ENCODE measurements at places on chromosomes 13 and 19.
A peak's percentile ranks its signal among the peaks of the same experiment; 100 is the strongest.

- peak; percentile 62 for DNase-seq
Observed at GRCh38 chr19:16326401-16327168, 2.0 kb downstream of the KLF2 start.

DNA sequence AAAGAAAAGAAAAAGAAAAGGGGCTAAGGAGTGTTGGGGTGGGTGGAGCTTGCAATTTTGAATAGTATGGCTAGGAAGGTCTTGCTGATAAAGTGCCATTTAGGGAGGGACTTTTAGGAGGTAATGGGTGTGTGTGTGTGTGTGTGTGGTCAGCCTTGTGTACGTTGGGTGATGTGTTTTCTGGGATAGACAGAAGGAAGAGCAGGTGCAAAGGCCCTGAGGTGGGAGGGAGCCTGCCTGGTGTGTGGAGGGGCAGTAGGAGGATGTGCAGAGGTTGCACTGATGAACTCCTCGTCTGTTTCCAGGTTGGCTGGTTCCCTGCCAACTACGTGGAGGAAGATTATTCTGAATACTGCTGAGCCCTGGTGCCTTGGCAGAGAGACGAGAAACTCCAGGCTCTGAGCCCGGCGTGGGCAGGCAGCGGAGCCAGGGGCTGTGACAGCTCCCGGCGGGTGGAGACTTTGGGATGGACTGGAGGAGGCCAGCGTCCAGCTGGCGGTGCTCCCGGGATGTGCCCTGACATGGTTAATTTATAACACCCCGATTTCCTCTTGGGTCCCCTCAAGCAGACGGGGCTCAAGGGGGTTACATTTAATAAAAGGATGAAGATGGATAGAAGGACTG, 30.5 kb upstream of the ADGRE1 start:
- no peak for DNase-seq

DNA sequence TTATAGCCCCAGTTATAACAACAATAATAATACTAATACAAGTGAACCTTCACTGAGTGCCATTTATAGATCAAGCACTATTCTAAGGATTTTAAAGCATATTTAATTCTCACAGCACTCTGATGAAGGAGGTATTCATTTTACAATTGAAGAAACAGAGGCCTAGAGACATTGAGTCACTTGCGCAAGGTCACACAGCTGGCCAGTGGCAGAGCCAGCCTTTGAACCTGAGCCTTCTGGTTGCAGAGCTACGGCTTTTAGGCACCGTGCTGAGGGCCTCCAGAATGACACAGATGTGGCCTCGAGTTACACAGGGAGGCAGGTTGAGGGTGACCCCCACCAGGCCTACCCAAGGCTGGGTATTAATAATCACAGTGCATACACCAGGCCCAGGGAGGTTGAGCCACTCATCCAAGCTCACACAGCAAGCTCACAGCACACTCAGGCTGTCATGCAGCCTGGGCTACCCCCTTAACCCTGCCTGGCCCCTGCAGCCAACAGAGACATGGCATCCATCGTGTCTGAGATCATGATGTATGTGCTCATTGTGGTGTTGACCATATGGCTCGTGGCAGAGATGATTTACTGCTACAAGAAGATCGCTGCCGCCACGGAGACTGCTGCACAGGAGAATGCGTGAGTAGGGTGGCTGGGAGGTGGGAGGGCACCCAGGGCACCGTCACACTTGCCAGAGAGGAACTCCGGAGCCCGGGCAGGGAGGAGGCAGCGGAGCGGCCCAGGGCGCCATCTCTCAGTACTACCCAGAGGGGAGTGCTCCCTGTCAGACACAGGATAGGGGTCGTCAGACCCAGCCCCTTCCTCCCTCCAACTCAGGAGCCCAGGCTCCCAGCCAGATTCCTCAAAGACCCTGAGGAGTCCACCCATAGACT, 2.7 kb upstream of the HPN start:
- peak; percentile 38 for DNase-seq

GRCh38 chr19:42762789-42763188, 2.7 kb downstream of the PSG8 start:
- no peak for DNase-seq

DNA sequence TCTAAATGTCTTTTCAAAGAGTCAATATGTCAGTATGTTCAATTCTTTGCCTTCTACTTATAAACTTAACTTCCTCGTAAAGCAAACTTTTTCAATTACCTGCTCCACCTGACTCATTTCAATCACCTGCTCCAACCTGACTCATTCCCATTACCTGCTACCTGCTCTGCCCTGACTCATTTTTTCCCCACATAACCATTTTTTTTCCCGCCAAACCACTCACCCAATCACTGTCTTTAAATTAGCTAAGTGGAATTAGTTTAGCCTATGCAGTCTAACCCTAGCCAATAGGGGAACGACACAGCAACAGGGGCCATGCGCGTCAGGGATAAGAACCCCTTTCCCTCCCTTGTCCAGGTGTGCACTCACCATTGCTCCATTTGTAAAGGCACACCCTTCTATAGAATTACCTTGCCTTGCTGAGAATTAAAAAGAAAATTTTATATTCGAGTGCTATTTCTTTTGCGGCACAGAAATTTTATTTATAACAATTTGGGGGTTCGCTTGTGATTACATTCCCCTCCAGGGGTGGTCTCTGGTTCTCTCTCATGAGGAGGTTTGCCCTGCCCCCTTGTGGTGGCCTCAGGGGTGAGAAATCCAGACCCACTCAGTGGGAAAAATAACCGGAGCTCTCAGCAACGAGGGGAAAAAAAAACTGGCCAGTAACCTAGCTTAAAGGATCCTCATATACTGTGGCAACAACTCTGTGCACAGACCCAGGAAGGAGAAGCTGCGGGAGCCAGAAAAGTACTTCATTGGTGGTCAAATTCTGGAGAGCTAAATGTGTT, 193.1 kb downstream of the ZNF486 start:
- no peak for DNase-seq

DNA sequence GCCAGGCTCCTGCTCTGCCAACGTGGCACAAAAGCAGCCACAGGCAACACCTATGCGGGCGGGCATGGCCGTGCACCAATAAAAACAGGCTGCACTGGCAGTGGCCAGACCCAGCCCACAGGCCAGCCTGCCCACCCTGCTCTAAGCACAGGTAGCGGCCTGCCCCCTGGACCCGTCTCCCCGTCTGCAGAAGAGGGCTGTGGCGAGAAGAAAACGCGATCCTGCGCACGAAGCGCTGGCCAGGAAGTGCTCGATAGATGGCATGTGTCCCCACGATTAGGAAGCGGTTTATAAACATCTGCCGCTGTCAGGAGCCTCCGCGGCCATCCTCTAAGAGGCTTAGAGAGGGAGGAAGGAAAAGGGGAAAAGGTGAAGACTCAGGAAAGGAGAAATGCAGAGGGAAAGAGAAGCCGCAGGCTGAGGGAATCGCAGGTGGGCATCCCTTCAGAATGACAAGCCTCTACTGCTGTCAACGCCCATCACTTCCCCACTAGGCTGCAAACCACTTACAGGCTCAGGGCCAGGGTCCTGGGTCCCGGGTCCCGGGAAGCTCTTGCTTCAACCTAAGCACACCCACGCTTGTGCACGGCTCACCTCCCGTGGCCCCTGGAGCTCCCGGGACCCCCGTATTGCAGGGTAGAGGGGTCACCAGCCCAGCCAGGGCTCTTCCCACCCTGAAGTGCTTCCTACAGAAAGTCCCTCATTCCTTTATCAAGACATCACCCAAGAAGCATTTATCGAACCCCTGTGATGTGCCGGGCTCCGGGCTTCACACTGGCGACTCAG, 10.5 kb downstream of the MLLT1 start:
- no peak for DNase-seq

- no peak for DNase-seq
Observed at GRCh38 chr19:4861147-4861546, 6.3 kb downstream of the PLIN3 start.

DNA sequence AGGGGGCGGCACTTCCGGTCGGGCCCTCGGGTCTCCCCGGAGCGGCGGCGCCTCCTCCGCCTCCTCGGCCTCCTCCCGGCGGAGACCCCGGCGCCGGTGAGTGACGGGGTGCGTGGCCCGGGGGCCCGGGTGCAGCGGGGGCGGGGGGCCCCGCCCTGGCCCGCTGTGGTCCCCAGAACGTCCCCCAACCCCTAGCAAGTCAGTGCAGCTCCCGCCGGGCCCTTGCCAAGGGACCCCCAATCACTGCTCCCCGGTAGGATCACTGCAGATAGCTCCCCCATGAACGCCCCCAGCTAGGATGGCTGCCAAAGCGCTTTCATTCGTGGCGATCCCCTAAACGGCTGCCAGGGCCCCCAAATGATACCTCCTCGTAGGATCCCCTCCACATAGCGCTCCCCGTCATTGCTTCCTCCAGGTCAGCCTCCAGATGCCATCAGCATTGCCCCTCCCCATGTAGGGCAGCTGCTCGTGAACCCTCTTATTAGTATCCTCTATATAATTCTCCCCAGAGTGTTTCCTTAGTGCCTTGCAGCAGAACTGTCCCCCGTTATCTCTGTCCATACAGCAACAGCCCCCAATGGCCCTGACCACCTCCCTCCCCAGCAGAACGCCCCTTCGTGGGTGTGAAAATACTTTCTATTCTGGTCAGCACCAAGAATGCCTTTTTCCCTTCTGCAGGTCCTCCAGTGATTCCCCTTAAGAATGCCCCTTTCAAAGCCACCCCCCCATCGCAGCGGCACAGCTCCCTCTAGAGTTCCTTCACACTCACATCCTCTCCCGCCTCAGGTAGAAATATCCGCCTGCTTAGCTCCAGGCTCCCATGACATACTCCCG, at the start of gene ZNF865:
Gene ZNF865 (plus strand): TSS at position 11 of the 834 bp plus-strand sequence. CDS start 7,972 bp downstream, outside the sequence.
- DNase-seq = peak; percentile 67

GRCh38 chr13:53200498-53201453, 172.2 kb downstream of the OLFM4 start:
- DNase-seq = no peak

DNA sequence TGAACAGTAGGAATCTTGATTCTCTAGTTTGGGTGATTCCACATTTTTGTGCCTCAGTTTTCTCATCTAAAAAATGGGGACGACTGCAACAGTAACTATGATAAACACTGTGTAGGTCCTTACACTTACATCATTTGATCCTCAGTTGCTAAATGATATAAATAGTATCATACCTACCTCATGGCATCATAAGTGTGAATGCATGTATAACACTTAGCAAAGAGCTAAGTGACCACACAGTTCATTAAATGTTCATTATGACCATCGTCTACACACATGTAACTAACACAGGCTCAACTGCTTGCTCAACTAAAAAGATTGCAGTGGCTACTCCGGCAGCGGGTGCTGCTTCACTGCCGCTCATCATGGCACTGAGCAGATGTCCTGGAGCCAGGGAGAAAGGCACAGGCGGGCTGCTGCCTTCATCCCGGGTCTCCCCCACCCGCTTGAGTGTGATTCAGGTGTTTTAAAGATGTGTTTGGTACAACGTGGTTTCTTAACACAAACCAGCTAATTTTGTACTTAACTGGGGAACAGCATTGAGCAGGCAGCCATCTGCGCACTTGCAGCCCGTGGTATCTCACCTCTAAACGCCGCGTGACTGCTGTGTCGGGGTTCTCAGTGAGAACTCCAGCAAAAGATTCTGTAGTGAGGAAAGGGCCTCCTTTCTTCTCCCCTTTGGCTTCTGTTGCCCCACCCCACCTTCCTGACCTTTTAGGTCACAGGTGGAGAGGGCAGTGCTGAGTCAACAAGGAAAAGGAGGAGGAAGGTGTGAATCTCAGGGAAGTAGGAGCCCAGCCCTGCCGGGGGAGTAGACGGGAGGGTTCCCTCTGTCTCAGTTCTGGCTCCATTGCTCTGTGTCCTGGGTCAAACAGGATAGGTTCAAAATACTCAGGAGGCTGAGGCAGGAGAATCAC, 11.7 kb upstream of the ACTN4 start:
- DNase-seq = no peak

DNA sequence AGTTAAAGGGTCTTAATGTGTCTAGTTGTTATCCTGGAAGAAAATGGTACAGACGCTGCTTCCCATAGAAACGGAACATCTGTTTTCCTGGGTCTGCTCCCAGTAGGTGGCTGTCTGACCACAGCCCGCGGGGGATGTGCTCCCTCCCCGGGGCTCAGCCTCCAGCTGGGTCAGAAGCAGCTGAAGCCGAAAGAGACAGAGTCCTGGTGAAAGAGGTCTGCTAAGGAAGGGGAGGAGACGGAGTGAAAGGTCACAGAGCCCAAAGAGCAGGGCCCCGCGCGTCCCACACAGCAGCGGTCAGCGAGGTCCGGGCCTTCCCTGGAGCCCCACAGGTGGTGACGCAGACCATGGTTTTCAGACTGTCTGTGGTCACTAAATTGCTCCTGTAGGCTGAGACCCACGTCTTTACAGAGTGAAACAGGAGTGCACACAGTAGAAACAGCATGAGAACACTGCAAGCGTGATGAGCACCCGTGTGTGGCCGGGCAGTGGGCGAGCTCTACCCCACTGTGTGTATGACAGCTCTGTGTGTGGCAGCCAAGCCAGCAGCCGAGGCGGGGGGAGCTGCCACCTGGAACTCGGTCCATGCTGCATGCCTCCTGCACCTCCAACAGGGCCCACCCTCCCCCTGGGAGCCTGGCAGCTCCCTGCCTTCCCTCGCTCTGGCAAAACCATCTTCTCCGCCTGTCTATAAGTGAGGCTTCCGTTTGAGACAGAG, 52.0 kb upstream of the C13orf46 start:
- peak; percentile 81 for DNase-seq

DNA sequence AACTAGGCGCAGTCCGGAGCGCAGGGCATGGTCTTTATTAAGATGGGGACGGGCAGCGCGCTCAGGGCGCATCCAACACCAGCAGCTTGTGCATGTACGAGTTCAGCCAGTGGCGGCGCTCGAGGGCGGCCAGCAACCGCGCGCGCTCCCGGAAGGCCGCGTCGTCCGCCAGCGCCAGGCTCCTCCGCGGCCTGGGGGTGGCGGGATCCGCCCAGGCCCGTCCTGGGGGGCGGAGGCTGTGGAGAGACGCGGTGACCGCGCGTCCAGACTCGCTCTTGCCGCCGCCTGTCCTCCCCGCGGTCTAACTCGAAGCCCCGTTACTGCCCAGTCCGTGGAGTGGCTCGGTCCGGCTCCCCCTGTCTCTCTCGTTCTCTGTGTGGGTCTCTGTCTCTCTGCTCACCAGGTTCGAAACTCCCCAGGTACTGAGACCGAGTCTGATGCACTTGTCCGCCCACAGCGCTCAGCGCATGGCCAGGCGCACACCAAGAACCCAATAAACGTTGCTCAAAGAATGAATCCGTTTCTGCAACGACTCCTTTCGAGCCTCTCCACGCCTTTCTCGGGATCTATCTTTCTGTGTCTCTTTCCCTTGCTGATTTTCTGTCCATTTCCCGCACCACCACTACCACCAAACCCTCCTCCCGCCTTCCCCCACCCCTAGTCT, 702 bp downstream of the PTH2 start:
- DNase-seq = no peak

GRCh38 chr13:78376033-78376432, 227.3 kb downstream of the POU4F1 start:
- no peak for DNase-seq

Measured in ovary (tissue), 10 donors.